ENCODE measurements at places on chromosomes 12 and 14.

DNA sequence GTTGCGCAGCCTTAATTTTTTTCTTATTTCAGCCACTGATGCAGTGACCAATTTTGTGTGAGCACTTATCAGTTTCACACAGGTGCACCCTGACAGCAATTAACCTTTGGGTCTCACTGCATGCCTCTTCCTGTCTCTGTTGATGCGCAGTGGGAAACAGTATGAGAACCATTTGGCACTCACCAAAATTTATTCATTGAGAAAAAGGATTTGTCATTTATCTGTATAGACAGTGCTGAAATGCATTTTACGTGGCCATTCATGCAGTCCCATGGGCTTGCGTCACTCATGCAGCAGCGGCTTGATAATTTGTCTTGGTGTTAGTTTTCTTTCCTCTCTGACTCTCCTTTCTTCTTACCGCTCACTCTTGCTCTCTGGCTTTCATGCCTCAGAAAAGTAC is 157.5 kb downstream of the C12orf75 start:
- DNase-seq: no peak

- peak; percentile 67 for DNase-seq
Measured at GRCh38 chr12:3041558-3042164, 35.5 kb upstream of the TSPAN9 start.

DNA sequence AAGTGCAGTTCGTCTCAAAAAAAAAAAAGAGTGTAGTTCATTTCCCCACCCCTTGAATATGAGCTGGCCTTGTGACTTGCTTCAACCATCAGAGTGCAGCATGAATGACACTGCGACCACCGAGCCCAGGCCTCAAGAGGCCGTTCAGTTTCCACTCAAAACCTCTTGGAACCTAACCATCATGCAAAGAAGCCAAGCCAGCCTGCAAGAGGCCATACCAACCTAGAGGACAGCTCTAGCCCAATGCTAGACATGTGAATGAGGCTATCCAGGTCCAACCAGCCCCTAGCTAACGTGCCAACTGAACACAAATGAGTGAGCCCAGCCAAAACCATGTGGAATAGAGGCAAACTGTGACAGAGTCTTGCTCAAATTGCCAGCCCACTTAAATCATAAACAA is 29.7 kb downstream of the R3HDM2 start:
- DNase-seq: no peak

DNA sequence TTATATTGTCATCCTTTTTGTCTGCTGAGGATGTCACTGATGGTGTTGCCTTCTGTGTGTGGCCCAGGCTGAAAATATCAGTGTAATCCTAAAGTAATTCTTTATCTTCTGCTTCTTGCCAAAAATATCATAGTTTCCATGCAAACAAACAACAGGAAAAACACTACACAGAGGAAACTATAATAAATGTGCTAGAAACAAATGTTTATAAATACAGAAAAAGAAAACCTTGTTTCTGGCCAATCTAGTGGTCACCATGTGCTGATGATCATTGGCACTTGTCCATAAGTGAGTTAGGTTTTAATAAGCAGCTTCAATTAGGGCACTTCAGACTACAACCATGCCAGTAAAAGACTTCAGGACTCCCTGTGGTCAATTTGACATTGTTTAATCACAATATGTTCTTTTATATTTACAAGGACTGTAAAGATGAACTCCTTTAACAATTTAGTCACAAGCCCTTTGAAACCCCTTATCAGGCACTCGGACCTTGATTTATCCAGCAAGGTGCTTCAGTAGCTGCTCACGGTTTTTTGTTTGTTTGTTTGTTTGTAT is 124.8 kb downstream of the TMTC3 start:
- no peak for DNase-seq

DNA sequence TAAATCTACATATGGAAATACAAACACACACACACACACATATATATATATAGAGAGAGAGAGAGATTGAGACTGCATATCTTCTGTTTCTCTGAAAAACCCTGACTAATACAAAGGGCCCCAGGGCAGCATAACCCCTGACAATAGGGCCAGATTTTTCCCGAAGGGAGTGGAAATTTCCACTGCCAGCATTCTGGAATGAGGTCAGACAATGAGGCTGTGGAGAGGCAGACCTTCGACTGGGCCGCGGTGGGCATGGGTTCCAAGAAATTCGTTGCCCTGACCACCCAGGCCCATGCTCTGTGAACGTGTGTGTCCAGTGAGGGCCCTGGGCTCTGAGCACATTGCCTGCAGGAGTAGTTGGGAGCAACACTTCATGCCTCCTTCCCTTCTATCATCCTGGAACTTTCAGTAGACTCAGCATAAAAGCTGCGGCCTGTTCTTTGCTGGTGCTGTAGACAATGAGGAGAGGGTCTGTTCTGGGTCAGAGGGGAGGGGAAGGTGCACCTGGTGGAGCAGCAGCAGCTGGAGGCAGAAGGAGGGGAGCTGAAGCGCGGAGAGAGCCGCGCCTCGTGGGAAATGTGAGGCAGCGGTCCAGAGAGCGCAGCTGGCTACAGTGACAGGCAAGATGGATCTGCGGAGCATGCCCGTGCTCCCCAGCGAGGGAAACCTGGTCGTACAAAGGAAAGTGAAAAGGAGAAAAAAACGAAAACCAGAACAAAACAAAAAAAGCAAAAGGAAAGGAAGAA is 25.6 kb upstream of the CCDC60 start:
- DNase-seq: no peak

DNA sequence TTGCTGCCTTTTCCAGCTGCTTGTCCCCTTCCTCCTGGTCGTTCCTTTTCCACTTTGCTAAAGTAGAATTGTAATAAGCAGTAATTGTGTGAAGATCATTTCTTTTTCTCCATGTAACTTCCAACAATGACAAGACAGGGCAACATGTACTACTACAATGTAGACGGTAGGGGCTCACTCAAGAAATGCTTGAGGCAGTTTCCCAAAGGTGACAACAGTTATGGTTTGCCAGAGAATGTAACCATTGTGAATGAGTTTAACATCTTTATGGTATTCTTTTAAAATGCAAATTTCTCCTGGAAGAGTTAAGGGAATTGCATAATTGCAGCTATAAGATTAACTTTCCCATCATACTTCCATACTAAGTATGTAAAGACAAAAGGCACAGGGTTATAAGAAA is 23.8 kb upstream of the PHLDA1 start:
- no peak for DNase-seq

DNA sequence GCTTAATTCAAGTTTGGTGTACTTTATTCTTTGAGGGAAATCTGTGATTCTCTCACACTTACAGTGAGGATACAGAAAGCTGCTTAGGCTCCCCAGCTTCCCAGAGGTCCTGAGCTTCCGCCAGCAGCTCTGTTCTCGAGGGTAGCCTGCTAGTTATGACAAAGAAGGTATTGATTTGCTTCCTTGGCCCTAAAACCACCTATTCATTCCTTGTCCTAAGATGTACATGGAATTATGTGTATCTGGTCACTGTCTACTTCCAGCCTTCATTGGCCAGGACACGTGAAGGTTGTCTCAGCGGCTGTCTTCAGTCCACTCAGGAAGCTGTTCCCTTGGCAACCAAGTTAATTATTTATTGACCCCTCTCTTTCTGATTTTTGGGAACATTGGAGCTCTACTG is 55.7 kb downstream of the GALNT8 start:
- no peak for DNase-seq

DNA sequence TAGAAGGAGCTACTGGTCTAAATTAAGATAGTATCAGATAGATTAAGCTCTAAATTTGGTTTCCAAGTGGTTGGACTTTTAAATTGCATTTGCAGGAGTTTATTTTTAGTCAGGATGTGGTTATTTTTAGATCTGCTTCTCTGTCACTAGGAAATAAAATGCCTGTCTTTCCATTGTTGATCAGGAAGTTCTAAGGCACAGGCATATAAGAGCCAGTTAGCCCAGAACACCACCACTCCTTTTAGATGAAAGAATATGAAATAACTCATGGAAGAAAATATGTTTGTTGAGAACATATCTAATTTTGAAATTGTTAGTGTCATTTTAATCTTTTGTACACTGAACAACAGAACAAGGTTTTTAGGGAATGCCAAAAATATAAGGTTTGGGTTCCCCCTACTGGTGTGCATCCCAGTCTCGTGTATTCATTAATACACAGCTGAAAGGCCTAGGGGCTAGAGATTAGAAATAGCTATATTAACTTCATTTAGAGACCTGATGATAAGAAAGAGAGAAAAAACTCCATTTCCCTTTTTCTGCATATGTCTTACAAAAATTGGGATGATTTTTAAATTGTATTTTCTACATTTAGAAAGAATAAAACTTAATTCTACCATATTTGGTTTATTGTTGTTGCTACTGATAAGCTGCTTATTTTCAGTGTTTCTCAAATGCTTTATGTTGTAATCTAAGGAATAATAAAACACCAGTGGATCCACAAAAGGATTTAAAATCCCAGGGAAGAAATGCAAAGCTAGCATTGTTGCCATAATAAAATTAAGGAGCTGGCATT is 67.2 kb downstream of the RIC8B start:
- peak; percentile 40 for DNase-seq

GRCh38 chr14:101178184-101179072 is 274.9 kb upstream of the RTL1 start:
- no peak for DNase-seq
